Stimulated activated naive CD4-positive, alpha-beta T cell (primary cell): ENCODE measurements at places on chromosomes 12 and 14.

DNA sequence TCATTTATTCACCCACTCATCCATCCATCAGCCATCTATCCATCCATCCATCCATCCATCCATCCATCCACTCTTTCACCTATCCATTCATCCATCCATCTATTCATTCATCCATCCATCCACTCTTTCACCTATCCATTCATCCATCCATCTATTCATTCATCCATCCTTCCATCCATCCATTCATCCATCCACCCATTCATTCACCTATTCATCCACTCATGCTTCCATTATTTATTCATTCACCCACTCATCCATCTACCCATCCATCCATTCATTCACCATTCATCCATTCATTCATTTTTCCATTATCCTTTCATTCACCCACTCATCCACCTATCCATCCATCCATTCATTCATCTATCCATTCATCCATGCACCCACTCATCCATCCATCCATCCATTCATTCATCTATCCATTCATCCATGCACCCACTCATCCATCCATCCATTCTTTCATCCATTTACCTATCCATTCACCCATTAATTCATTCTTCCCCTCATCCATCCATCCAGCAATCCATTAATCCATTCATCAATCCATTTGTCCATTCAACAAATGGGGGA is 360.9 kb downstream of the ADGRD1 start:
- DNase-seq, result no peak

GRCh38 chr14:34583525-34583924 is 44.0 kb upstream of the EAPP start:
- DNase-seq, result no peak

- DNase-seq, result no peak
Observed at GRCh38 chr12:52037248-52037861, 13.9 kb upstream of the NR4A1 start.

DNA sequence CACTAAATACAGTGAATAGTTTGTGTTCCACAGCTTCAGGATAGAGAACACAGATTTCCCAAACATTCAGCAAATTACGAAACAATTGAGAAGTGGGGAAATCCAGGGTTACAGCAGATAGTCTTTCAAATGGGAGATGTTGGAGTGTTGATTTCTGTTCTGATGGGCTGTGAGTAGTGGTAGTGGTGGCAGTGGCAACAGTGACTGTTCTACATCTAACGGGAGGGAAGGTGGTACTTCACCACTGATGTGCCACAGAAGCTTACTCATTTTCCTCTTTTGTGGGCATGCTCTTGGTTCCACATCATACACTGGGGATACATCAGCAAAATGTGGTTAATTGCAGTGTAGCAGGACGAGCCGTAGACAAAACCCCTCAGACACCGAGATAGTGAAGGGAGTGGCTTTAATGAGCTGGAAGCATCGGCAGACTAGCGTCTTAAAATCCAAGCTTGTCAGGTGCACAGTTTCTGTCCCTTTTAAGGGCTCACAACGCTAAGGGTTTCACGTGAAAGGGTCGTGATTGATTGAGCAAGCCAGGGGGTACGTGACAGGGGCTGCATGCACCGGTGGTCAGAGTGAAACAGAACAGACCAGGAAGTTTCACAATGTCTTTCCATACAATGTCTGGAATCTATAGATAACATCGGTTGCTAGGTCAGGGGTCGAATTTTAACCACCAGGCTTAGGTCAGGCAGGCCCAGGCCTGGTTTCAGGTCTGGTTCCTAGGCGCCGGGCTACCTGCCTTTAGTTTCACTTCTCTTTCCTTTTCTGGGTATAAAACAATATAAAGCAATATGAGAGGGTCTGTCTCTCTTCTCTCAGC is 330.6 kb upstream of the FBXO33 start:
- no peak for DNase-seq

DNA sequence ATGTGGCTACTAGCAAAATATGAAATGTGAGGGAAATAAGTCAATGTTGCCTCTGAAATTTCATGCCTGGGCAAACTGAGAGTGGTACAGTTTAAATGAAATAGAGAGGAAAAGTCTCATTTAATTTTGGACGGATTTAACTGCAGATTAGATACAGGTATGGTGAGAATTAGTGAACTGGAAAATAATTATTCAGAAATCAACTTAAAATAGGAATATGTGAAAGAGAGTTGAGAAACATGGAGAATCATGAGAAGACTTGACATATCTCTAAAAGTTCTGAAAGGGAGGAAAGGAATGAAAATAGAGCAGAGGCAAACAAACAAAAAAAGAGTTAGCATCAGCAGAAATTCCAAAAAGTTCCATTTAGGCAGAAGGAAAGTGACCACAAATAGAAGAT is 33.5 kb upstream of the BMAL2 start:
- no peak for DNase-seq

DNA sequence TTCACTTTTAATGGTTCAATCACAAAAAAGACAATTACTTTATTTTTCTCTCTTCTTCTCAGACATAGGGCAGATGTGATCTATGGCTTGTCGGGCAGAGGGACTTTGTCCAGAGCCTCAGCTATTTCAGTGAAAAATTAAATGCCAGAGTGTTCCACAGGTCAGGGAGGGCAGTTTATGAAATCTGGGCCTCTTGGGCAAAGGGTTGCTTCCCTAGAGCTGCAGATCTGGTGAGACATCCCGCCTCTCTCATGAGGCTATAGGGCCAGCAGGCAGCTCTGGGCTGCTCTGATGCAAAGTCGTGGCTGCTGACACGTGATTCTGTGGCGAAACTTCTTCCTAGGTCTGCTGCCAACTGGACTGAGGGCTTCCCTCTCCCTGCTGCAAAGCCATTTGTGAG is 6.0 kb downstream of the CLMN start:
- no peak for DNase-seq

DNA sequence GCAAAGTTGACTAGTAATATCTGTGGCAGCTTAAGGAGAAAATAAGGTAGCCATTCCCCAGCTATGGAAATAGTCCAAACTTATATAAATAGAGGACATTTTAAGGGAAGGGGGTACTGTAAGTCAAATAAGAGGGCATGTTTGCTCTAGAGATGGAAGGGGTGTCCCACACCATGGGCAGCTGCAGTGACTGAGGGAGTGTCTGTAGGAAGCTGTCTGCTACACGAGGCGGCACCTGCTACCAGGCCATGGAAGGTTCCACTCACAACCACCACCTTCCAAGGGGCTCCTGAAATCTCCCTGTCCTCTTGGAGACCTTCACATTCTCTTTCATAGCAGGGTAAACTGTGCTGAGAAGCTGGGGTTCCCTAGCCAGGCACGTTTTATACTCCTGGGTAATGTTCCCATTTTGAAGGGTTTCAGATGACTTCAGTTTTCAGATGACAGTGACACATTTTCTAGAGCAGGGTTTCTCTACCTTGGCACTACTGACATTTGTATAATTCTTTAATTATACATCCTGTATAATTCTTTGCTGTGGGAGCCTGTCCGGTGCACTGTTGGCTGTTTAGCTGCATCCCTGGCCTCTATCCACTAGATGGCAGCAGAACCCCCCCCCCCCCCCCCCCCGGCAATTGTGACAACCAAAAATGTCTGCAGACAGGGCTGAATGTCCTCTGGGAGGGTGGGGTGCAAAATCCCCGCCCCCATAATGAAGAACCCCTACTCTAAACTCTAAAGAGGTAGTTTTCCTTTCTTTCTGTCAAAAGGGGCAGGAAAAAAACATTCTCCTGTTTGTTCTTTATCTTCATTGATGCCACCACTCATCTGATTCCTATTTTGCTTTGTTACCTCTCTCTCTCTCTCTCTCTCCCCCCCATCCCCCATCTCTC is 11.6 kb upstream of the SMCO2 start:
- peak; percentile 39 for DNase-seq

- DNase-seq, result no peak
Observed at GRCh38 chr12:31368666-31369361, 42.9 kb upstream of the SINHCAF start.

DNA sequence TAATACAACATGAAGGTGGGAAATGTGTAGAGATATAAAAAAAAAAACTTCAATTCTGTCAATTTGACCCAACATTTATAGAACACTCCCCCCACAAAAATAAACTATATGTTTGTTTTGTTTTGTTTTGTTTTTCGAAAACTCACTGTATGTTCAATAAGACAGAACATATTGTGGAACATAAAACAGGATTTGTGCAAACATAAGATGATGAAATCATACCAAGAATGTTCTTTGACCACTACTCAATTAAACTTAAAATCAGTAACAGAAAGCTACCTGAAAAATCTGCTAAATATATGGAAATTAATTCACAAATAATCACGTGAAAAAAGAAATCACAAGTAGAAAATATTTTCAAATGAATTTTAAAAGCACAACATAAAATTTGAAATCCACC is 61.2 kb downstream of the PAWR start:
- no peak for DNase-seq

GRCh38 chr12:25838007-25838406 is 120.5 kb upstream of the RASSF8 start:
- no peak for DNase-seq

DNA sequence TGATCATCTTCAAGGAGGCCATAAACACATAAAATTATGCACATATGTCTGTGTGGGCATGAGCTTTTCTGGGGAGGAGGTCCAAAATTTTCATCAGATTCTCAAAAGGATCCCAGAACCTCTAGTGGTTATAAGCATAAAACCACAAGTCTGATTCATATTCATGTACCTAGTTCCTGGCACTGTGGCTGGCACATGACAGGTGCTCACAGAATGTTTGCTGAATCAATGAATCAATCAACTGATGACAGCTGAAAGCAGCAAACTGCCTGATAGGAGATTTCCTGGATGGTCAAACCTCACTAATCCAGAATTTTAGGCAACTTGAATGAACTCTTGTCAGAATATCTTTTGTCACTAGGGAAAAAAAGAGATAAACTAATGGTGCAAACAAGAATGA is 13.5 kb upstream of the CMKLR1 start:
- no peak for DNase-seq

GRCh38 chr14:61511558-61511948 is 183.8 kb upstream of the HIF1A start:
- DNase-seq, result peak; percentile 19

DNA sequence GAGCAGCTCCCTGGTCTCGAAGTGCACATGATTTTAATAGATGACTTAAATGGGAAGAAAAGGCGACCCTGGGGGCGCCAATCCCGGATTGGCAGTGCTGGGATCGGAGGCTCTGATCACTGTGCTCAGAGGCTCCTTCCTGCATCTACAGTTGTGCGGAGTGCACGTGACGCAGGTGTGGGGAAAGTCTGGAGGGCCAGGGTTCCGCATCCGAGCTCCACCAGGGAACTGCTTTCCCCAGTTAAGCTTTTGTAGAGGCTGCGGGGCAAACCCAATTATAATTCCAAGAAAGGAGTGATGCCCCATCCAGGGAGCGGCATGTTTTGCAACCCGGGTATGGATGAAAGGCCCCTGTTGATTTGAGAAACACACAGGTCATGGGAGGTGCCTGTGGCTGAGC is 36.5 kb downstream of the ELK3 start:
- no peak for DNase-seq

DNA sequence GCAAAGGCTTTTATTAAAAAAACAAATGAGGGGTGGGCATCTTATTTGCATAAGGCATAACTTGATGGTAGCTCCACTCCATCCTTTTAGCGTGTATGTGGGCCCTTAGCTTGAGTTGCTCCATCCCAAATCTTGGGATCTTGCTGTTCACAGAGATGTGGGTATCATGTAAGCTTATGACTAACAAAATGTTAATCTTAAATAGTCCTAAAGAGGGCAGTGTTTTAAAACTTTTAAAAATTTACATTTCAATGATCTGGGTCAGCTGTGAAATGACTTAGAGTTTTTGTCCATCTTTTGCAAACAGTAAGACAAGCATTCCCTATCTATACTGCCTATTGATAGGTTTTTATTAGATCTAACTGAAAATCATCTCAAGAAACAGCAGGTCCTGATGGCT is 86.0 kb downstream of the SLCO1A2 start:
- DNase-seq, result no peak

DNA sequence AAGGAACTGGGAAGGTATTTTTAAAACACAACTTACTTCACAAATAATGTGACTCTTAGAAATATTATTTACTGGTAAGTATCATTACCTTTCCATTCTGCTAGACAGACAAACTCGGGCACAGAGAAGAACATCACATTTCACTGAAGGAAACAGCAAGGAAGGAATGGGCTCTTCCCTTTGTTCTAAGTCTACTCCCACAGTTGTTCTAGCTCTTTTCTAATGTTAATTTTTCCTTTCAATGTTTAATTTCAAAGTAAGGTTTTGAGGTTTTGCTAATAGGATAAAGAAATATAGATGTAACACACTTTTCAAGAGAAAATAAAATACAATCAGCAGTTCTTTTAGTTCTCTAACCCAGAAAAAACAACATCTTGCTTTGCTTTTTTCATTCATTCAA is 7.0 kb downstream of the NID2 start:
- DNase-seq, result no peak

DNA sequence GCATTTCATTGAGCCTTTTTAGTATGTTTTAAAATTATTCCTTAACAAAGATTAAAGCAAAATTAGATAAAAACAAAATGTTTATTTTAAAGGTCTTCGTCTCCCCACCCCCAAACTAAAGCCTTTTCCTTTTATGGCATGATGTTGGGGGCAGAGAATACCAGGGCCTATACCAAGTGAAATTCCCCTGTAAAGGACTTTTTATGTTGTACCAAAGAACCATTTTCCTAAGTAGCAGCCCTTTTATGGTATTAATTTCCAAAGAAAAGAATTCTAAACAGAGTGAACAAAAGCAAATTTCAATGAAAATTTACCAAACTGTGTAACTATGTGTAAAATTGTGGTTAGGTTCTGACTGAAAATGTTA is 71.9 kb upstream of the GNPNAT1 start:
- DNase-seq, result no peak

DNA sequence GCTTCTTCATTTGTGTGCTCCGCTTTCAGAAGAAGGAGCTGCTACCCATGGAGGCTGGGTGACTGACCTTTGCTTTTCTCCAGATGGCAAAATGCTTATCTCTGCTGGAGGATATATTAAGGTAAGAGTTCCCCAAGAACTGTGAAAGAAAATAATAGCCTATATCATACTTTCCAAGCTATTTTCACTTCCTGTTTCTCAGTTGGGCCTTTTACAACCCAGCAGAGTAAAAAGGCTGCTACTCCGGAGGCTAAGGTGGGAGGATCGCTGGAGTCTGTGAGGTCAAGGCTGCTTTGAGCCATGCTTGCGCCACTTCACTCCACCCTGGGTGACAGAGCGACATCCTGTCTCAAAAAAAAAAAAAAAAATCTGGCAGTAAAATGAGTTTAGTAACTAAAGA is 82.1 kb downstream of the APAF1 start:
- no peak for DNase-seq

DNA sequence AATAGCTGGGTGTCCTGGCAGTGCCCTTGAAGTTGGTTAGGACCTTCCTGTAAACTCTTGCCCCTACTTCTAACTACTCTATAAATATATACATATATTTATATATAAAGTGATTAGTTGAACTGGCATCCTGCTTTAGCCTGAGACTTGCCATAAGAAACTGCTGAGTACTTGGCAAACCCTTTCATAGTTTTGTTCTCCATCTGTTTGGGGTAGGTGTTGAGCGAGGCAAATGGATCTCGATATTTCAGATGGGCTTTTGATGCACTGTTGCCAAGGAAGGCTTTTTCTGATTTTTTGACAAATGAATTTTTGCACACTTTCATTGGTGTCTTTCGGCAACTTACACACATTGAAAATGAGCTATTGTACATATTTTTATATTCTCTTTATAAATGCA is 10.4 kb downstream of the CALM1 start:
- no peak for DNase-seq
